ENCODE measurements at places on chromosomes 4 and X. TPM values are rescaled to one million over a fixed set of nuclear protein-coding genes. Genes with fewer than 3 reads are reported as not detected.
A peak's percentile ranks its signal among the peaks of the same experiment; 100 is the strongest.

DNA sequence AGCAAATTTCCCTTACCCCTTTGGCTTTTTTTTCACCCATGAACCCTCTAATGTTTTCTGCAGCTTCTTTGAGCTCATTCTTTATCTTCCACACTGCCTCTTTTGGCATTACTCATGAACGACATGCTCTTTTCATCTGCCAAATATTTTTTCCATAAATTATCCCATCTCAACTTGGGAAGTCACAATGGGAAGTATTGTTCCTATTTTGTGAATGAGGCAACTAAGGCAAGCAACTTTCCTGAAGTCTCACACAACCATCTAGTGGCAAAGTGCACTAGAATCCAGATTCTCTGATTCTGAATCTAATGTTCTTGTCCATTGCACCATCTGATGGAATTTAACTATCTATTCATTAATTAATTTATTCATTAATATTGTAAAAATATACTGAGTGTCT is 625 bp downstream of the RTL9 start:
- DNase-seq = peak; percentile 4

The GAGE12D gene
- total RNA-seq = not detected

DNA sequence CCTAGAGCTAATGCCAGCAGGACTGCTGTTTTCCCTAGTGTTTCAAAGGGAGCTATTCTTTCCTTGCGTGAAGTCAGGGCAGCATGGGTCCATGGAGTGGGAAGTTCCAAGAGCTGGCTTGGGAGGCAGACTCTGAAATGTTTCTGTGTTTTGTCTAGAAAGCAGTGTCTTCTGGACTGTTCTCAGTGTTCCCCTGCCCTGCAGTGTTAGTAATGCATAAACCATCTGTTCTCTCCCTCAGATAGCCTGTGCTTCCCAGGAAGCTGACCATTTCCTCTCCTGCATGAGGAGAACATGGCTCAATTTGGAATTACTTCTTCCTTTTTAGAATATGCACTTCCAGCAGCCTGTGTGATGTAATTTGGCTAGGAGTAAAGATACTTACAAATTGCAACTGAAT is 116.7 kb upstream of the CXCL13 start:
- no peak for DNase-seq

The COL4A5 gene
- total RNA-seq = not detected

DNA sequence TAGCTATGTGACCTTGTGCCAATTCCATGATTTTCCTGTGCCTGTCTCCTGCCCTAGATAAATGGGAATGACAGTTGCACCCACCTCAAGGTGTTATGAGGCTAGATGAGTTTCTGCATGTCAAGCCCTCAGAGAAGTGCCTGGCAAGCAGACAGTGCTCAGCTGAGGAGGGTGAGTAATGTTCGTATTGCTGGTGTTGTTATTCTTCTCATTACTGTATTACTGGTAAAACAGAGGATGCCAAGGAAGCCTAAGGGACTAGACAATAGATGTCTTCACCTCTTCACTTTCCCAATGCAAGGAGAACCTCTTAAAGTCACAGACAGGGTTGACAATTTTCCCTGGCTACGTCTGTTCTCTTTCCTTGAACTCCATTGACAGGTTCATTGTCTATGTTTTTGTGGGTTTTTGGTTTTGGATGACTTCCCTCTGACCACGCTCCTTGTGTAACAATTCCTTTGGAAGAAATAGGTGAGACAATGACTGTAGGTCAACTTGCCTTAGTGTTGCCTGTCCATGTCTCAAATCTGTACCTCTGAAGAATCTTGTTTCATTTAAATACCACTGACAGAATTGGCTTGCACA is 19.2 kb downstream of the ETDC start:
- no peak for DNase-seq

The TMSB15B gene
- not detected for total RNA-seq

DNA sequence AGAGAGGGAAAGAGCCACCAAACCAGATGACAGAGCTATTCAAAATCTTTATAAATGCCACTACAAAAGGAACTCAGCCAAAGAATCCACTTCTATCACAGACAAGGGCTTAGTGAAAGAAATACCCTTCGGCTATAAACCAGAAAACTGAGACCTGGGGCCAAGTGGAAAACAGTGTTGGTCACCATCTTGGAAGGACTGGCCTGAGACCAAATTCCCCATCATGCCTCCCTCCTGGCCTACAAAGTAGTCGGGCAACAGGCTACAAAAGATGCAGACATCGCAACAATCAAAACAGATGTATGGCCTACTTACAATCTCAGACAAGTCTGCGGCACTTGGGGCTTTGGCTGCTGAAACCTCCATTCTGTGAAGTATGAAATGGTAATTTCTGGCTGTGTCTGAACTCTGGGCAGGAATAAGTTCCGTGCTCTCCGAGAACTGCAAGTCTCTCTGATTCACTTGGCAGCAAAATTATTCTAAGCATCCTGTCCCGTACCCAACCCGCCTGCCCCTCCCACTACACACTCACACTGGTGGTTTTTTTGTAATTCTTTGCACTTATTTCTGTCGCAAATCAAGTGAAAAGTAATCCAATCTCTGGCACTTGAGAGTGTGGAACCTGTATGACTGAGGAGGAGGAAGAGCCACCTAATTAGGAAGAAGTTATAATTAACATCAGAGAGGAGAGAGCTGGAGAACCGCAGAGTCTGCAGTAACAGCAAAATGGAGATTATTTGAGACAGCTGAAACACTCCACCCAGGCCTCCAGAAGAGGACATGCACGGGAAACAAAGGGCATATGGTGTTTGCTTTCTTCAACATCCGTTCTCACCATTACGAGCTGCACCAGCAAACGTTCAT is 87.8 kb downstream of the SH3KBP1 start:
- DNase-seq = no peak

The TRIM60 gene
- total RNA-seq = not detected

- no peak for DNase-seq
Observed at GRCh38 chrX:24169211-24169610, 19.7 kb downstream of the ZFX start.
